ENCODE measurements at places on chromosomes 7 and 10. TPM values are rescaled to one million over a fixed set of nuclear protein-coding genes. Genes with fewer than 3 reads are reported as not detected.

- DNase-seq = no peak
Observed at GRCh38 chr10:62934258-62934657, 118.1 kb upstream of the EGR2 start.

DNA sequence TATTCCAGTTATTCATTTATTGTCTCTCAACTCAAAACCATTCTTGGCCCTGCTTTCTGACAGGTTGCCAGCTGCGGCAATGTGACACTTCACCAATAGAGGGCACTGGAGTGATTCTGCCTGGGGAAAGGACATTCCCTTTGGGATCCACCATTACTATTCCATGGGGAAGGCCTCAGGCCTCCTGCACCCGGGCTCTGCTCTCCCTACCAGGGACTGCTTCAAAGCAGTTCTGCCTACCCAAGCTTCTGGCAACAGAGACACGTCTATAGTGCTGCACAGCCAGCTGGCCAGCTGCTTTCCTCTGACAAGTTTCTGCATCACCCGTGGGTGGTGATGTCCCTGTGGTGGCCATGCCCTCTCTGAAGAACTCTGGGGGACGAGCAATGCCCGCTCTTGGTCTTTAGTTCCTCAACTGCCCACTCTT is 163.8 kb downstream of the ELMO1 start:
- DNase-seq = no peak

The POU6F2 gene
- polyA plus RNA-seq = 0.17 TPM

The PRKCQ gene
- 17.6 TPM for polyA plus RNA-seq

- DNase-seq = no peak
Observed at GRCh38 chr10:116637830-116638229, 17.1 kb downstream of the PNLIPRP2 start.

DNA sequence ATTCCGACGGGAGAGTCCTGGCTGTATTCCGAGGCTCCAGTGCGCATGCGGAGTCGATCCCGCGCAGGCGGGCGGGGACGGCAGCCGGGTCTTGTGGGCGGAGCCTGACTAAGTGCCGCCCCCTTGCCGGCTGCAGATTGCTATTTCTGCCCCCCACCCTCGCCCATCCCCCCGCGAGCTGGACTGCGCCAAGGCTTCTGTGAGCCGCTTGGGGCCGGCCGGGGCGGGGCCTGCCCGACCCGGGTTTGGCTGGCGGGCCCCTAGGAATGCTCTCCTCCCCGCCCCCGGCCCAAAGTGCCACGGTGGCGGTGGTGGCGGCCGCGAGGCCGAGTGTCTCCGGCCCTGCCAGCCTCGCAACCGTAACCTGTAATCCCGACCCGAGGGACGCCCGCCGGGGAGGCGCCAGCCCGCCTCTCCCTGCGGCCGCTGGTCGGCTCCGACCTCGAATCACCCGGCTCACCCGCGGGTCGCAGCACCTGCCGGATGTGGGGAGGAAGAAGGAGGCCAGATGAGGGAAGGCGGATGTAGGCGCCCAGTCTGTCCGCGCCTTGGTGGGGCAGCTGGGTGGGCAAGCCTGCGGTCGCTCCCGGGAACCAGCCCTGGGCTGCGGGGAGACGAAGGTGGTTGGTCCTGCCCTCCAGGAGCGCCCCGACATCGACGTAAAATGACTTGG is 702 bp upstream of the KAZALD1 start:
- DNase-seq = peak; percentile 94

The PRLHR gene
- not detected for polyA plus RNA-seq

The SLC26A4 gene
- polyA plus RNA-seq = 3.5 TPM

DNA sequence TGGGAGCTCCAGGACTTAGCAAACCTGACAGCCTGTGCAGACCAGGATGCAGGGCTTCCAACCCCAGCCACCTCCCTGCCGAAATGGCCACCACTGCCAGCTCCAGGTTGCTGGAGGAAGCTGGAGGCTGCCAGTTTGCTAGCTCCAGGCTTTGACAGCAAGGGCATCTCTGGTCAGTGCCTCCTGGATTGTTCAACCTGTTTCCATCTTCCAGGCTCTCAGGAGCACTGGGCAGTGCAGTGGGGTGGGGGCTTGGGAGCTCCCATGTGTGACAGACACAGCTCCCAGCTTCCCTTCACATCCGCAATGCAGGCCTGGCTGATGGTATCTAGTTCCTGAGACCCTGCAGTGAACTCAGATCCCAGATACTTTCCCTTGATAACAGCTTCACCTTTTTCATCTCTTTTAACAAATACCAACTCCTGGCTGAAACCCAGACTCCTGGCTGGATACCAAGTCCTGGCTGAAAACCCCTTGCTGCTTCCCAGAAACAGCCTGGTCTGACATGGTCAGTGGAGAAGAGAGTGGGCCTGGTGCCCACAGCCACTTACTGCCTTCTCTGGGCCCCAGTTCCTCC is 20.8 kb upstream of the RET start:
- DNase-seq = no peak

DNA sequence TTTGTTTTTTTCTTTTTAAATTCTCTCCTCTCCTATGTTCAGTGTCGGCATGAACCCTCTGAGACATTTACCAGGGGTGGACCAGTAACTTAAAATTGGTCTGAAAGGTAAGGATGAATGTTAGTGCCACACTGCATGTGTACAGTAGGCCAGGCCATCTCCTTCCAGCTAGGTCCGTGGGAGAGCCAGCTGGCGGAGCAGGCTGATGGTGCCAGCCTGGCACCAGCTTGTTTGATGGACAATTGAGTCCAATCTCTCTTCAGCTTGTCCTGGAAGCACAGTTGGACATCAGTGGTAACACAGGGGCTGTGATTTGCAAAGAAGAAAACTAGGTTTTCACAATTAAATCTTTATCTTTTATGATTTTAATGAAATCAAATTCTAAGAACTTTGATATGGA is 136.5 kb downstream of the CNNM2 start:
- no peak for DNase-seq

The RPEL1 gene
- 0.18 TPM for polyA plus RNA-seq

DNA sequence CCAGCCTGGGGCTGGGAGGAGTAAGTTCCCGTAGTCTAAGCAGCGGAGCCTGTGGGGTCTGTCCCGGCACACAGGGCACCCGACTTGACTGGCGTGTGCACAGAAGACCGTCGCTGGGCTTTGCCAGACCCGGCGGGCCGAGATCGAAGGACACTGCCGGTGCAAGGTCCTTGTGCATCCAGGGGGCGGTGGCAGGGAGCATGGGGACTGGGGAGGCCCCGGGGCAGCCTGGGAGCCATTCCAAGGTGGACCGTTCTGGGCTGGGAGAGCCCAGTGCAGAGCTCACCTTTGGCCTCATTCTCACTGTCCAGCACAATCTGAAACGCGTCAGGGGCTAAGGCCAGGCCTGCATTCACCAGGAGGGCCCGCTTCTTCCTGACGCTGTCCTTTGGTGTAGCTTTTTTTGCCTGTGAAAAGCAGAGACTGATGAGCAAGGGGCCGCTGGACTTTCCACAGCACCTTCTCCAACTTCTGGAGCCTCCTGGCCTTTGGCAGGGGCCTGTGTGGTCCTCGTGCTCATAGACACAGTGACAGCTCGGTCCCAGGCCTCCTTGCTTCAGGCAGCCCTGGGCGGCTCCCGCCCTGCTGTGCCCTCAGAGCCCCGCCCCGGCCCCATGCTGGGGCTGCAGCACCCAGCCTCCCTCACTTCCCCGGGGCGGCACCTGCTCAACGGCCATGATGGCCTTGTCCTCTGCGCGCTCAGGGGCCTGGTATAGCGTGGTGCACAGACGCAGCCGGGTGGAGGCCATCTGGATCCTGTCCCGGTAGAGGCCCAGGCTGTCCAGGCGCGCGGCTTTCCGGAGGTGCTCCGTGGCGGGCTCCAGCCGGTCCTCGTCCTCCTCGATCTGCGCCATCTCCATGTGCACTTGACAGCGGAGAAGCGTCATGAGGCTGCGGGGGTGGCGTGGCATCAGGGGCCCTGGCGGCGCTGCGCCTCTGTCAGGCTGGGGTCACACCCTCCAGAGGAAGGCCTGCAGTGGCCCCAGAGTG is 20.3 kb downstream of the CFAP46 start:
- DNase-seq = no peak

The THSD7A gene
- polyA plus RNA-seq = 89.8 TPM

The SLC13A1 gene
- 22.5 TPM for polyA plus RNA-seq

The DKK1 gene
- polyA plus RNA-seq = 59.9 TPM

The ELN gene
- polyA plus RNA-seq = 48.4 TPM

- DNase-seq = no peak
Observed at GRCh38 chr10:93992400-93993030, 1.2 kb upstream of the PLCE1 start.

The FOXI2 gene
- 1.7 TPM for polyA plus RNA-seq

The C10orf62 gene
- polyA plus RNA-seq = 0.33 TPM

GRCh38 chr10:19719284-19719683 is 96.9 kb upstream of the PLXDC2 start:
- peak; percentile 9 for DNase-seq

DNA sequence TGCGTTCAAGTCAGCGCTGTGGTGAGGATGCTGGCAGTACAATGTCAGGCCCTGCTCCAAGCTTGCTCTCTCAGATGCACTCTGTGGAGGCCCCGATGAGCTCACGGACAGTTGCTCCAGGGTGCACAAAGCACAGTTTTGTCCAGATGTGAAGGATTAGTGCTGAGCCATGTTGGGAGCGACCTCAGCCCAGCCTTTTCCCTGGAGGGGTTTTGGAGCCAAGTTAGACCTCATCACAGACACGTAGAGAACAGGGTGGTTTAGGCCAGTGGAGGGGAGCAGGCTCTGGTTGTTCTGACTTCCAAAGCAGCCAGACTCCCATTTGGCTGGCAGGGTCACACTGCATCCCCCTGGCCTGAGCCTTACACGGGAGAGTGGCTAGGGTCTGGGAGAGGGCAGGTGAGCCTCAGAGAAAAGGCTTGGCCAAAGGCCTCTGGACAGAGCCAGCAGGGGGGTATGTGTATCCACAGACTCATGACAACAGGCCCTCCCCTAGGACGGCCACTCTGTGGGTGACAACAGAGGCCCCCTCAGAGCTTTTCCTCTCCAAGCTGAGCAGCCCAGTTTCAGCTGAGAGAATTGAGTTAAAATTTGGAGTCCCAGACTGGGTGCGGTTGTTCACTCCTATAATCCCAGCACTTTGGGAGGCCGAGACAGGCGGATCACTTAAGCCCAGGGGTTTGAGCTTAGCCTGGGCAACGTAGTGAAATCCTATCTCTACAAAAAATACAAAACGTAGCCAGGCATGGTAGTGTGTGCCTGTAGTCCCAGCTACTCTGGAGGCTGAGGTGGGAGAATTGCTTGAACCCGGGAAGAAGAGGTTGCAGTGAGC is 4.7 kb downstream of the PLAC9 start:
- DNase-seq = no peak

GRCh38 chr10:89129911-89130310 is 77.2 kb downstream of the CH25H start:
- no peak for DNase-seq

The ZNF316 gene
- 37.9 TPM for polyA plus RNA-seq

The C10orf105 gene
- 0.04 TPM for polyA plus RNA-seq

DNA sequence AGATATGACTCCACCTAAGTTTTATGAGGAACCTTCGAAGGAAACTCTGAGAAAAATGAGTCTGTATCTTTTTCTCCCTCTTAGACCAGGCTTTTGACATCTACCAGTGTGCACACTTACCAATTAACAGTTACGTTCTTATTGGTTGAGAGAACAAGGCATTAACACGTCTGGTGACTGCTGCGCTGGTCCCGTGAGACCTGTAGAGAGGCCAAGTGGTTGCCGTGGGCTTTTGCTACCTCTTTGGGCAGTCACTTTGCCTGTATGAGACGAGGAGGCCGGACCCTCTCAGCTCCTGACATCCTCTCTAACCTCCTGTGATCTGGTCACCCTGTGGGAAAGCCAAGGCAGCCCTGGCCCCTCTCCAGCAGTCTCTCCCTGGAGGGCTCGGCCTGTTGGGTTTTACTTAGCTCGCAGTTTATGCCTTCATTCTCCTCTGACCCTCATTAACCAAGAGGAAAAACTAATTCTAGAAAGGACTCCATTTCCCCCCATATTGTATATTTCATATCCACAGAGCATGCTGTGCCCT is 513.9 kb upstream of the GALNT17 start:
- no peak for DNase-seq

The GIMAP8 gene
- 11.3 TPM for polyA plus RNA-seq

GRCh38 chr7:24392774-24393173 is 108.8 kb downstream of the NPY start:
- DNase-seq = no peak

DNA sequence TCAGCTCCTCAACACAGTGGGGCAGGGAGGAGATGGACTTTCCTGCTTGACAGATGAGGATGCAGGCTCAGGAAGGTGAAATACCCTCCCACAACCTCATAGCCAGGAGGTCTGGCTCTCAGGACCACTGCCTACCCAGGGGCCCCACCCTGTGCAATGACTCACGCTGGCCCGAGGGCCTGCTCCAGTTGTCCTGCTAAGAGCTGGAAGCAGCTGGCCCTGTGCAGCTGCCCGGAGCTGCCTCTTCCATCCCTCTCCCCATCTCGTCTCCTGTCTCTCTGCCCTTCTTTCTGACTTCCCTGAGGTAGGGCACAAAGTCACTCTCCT is 123.9 kb downstream of the ZMIZ1 start:
- DNase-seq = no peak

DNA sequence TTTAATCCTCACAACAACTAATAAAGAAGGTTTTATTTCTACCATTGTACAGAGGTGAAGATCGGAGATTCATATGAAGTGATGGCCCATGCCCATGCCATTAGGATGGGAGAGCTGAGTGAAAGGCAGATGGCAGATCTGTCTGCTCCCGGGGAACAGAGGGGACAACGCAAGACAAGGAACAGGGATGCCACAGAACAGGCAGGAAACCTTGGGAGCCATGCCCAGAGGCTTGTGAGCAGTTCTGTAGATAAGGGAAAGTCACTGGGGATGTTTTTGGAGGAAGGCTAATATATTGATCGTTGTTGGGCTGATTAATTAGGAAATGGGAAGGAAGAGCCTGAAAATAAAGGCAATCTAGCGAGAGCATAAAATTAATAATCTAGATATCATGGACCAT is 73.1 kb upstream of the ITGB1 start:
- DNase-seq = no peak

The ITIH2 gene
- 0.19 TPM for polyA plus RNA-seq

The STRIP2 gene
- 3.4 TPM for polyA plus RNA-seq

- no peak for DNase-seq
Observed at GRCh38 chr10:127331696-127332095, 135.3 kb upstream of the INSYN2A start.

GRCh38 chr10:60535427-60535826 is 145.8 kb upstream of the ANK3 start:
- DNase-seq = no peak

The CDCA7L gene
- polyA plus RNA-seq = 42.5 TPM

GRCh38 chr10:48748573-48748972 is 63.9 kb downstream of the WDFY4 start:
- no peak for DNase-seq

The CLDN4 gene
- polyA plus RNA-seq = 68.7 TPM

GRCh38 chr7:18583305-18583704 is 87.8 kb downstream of the HDAC9 start:
- DNase-seq = no peak

DNA sequence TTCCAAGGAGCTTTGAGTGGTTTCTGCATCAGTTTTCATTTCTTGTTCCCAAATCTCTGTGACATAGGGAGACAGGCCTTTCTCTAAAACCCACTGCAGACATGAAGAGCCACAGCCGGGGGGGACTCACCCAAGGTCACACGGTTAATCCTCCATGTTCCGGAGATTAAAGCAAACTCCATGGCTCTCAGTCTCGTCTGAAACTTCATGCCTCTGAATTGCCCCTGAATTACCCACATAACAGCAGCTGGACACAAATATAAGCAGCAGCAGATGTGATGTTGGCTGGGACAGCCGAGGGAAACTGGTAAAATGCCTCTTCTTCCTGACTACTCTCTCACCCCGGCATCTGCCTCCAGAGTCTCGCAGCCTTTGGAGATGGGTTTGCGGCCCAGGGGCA is 402.2 kb downstream of the DNAJB6 start:
- no peak for DNase-seq

The EBF3 gene
- polyA plus RNA-seq = 0.79 TPM

The PLEKHS1 gene
- 0.18 TPM for polyA plus RNA-seq

The TBX20 gene
- 0.11 TPM for polyA plus RNA-seq

The ZKSCAN1 gene
- 48.5 TPM for polyA plus RNA-seq

GRCh38 chr10:122510736-122511135 is 49.4 kb downstream of the HTRA1 start:
- no peak for DNase-seq

All from right renal cortex interstitium (tissue), 3 donors.